CD8-positive, alpha-beta T cell (primary cell): ENCODE measurements at places on chromosomes 11 and 22.

GRCh38 chr11:108947654-108948570 is 283.0 kb downstream of the DDX10 start:
- DNase-seq, result peak; percentile 32

DNA sequence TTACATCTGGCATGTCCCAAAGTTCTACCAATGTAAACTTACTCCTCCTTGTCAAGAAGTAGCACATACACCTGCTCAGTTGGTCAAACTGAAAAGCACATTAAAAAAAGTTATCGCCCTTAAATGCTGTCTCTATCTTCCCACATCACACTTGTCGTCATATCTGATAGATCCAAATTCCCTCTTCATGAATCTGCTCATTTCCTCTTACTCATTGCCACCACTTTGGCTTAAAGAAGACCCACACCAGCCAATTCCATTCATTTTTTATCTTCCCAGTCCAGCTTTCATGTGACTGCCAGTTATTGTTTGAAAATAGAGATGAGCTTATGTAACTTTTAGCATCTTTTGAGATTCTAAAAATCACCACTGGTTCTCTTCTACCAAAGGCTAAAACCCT is 305.9 kb upstream of the MTNR1B start:
- no peak for DNase-seq

GRCh38 chr22:45781459-45781858 is 109.8 kb downstream of the ATXN10 start:
- DNase-seq, result no peak

DNA sequence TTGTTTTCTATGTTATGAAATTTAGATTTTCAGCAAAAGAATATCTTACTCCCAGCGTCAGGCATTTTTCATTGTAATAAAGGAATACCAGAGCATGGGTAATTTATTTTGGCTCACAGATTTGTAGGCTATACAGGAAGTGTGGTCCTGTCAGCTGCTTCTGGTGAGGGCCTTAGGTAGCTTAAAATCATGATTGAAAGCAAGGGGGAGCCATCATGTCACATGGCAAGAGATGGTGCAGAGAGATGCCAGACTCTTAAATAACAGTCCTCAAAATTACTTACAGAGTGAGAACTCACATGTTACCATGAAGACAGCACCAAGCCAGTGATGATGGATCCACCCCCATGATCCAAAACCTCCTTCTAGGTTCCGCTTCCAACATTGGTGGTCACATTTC is 825.0 kb upstream of the CHORDC1 start:
- no peak for DNase-seq

GRCh38 chr11:115605871-115606497 is 101.8 kb upstream of the CADM1 start:
- DNase-seq, result no peak

GRCh38 chr11:120666121-120666639 is 154.6 kb downstream of the GRIK4 start:
- no peak for DNase-seq

DNA sequence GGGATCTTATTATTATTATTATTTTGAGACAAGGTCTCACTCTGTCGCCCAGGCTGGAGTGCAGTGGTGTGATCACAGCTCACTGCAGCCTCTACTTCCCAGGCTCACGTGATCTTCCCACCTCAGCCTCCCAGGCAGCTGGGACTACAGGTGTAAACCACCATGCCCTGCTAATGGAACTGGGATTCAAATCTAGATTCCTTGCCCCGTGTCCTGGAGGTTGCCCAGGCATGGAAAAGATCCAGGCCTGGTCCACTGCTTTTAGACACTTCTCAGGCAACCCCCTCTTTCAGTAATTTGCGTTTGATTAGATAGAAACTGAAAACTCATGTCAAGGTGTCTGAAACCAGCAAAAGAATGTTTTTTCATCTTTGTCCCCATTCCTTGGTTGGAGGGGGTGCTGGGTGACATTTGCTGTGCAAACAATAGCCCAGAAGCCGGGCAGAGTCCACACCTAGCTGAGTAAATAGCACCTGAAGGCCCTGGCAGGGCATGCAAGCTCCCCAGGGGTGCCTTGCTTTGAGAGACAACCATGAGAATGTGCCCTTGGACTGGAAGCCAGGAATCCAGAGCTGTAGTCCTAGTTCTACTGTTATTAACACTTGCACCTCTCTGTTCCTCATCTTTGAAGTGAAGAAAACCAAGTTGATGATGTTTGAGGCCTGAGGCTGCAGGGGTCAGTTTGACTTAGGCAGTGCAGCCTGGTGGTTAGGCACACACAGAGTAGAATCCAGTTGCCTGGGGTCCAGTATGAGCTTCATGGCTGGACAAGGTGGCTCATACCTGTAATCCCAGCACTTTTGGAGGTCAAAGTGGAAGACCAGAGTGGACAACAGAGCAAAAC is 19.1 kb upstream of the XBP1 start:
- no peak for DNase-seq

DNA sequence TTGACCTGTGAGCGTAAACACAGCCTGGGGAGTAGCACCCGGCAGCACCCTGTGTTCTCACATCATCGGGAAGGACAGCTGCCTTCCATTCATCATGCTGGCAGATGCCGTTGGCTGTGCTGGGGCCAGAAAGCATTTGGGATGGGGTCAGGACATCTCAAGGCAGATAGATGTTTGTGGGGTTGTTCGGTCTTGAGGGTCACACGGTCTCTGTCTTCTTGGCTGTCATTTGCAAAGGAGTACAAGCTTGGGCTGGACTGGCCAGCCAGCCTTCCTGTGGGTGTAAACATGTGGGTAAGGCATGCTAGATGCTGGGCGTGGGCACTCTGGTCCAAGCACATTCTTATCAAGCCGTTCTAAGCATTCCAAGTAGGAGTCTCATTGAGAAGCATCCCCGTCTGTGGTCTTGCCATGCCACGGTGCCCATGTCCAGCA is 81.4 kb downstream of the TBC1D22A start:
- DNase-seq, result no peak

DNA sequence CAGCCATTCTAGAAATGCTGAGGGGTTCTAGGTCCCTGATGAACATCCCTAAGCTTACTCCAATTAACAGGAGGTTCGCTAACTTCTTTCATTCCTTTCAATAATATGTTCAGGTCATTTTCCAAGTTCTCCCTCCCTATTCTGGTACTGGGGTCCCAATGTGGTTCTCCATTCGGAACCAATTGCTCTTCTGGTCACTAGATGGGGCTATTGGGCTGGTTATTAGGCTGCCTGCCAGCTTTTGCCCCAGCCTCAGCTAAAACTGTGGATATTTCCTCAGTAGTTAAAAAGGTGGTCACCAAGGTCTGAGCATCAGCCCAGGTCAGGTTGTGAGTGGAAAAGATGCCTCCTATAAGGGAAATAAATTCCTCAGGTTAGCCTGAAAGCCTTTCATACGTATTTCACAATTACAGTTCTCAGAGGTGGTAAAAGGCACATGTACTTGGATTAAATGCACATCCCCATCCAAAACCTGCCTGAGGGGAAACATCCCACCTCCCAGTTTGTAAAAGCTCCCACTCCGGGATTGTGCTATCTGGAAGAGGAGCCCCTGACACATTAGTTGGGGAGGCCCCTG is 161.1 kb upstream of the CCDC179 start:
- no peak for DNase-seq

GRCh38 chr11:123111465-123111864 is 49.5 kb upstream of the HSPA8 start:
- peak; percentile 45 for DNase-seq

DNA sequence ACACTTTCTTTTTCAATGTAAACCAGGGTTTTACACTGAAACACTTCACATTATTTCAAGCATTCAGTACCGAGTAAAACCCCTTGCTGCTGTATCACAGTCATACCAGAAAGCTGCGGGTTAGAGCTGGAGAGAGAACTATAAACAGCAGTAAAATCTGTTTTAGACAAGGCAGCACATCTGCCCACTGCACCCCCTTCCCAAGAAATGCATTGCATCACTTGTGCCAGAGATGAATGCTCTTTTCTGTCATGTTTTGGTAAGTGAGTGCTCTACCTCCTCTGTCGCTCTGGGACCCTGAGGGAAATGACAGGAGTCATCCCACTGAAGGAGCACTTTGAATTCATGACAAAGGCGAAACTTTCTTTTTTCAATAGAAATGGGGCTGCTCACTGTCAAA is 107.2 kb downstream of the MAML2 start:
- no peak for DNase-seq

DNA sequence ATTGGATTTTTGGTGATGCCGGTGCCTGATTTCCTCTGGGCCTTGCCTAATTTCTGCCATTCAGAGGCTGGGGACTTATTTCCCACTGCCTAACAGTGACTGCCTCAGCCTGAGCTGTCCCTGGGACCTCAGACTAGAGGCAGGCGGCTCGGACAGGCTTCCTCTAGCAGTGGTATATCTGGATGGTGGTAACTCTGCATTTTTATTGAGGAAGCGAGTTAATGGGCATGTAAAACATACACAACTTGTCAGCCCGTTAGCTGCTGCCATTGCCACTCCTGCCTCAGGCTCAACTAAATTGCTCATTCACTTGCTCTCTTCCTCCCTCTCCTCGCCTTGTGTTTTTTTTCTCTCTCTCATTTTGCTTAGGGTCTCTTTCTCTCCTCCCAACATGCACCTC is 561.6 kb downstream of the BUD13 start:
- DNase-seq, result no peak

GRCh38 chr11:120001178-120002090 is 136.5 kb downstream of the TRIM29 start:
- DNase-seq, result no peak

GRCh38 chr22:24695561-24696511 is 78.7 kb downstream of the PIWIL3 start:
- no peak for DNase-seq

DNA sequence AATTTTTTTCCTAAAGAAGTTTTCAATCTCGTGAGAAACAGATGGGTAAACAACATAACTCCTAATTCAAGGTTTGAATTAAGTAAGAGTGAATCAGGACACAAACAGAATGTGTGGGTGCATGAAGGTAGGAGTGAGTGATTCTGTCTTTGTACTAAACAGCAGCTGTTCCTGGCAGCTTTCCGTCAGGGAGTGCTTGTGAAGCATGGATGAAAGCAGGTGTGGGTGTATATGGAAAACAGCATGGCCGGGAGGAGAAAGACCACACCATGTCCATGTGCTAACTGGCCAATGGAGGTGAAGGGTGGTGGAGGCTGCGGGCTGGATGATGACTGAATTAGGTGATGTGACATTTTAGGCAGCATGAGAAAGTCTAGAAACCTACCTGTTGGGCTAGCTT is 49.6 kb downstream of the BARX2 start:
- no peak for DNase-seq

- DNase-seq, result no peak
Observed at GRCh38 chr22:42596336-42596735, 18.3 kb downstream of the POLDIP3 start.

DNA sequence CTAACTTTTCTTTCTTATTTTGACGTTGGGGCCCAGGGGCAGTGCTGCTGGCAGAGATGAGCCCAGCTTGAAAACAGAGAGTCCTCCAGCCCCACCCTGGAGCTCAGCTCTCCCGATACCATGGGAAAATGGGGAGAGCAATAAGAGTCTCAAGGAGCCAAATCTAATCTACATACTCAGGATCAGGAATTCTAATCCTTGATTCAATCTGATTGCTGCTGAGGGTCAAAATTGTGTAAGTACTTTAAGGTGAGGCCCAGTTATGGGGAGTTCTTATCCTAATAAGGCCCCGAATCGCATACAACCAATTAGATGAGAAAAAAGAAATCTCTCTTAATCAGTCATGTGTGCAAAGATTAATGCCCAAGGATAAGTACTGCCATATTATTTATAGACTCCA is 202.9 kb downstream of the FAM76B start:
- no peak for DNase-seq

DNA sequence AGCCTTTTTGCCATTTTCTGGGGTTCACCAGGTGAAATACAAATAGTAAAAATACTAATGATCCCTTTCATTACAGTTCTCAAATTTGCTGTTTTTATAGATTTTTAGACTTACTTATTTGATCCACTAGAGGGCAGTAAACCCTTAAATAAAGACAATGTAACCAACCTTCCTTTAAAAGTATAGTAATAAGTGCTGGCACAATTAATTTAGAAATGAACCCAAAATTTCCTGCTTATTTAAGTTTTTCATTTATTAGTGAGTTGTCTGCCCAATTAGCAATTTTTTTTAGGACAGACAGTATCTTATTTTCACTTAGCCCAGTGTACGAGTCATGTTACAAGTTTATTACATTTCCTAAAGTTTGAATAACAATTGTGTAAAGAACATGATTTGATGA is 4.7 kb downstream of the DDIAS start:
- DNase-seq, result no peak

DNA sequence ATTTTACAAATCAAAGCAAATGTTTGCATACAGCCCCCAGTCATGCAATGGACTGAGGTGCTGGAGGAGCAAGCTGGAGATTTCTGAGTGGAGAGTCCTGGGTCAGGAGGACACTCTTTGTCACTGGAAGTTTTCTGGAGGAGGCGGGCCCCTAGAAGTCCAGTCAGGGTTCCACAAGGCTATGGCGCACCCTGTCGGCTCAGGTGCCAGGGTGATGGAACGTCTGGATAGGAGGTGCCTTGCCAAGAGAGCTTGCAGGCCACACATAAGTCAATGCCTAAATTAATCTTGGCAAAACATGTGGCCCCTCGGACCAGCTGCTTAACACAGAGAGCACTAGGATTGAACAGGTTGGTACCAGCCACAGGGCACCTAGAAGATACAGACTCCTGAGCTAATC is 174.7 kb upstream of the CADM1 start:
- DNase-seq, result no peak

GRCh38 chr11:45901626-45902025 is 5.4 kb downstream of the FREY1 start:
- no peak for DNase-seq

DNA sequence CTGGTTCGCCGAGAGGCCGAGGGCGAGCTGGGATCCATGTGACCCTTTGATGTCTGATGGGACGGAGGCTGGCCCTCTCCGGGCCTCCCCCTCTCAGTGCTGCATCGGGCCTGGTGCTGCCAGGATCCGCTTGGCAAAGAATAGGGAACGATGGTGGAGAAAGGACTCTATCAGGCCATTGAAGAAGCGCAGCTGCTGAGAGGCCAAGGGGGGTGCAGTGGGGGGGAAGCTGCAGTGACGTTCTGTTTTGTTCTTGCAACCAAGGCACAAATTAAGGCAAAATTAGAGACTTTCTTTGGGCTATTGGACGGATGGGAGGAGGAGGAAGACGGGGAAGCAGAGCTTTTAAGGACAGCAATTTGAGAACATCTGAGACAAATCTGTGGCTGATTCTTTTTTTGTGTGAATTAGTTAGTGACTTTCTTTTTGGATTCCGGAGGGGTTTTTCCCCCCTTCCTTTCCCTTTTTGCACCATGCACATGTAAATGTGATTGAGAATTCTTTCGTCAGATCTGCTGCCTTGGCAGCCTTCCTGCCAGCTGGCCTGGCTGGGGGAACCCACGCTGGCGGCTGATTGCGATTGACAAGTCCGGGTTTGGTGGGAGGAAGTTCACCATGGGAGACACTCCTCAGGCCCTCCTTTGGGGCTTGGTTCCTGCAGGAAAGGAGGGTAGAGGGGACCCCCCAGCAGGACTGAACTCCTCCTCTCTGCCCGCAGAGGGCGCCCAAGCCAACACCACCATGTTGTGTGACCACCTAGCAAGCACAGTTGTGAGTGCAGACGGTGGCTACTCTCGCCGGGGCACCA is 214.6 kb downstream of the NTM start:
- no peak for DNase-seq
